ENCODE measurements at places on chromosomes 2 and 18.

- no peak for DNase-seq
Observed at GRCh38 chr2:119704670-119705120, 25.7 kb downstream of the TMEM177 start.

- no peak for DNase-seq
Observed at GRCh38 chr2:74009577-74009976, 24.9 kb downstream of the TET3 start.

- DNase-seq = no peak
Observed at GRCh38 chr2:20634507-20635112, 16.3 kb downstream of the HS1BP3 start.

- DNase-seq = no peak
Observed at GRCh38 chr18:36757081-36757480, 71.7 kb downstream of the TPGS2 start.

- no peak for DNase-seq
Observed at GRCh38 chr2:159653962-159654361, 37.6 kb upstream of the BAZ2B start.

GRCh38 chr2:236284208-236284607 is 20.0 kb upstream of the ASB18 start:
- DNase-seq = no peak

DNA sequence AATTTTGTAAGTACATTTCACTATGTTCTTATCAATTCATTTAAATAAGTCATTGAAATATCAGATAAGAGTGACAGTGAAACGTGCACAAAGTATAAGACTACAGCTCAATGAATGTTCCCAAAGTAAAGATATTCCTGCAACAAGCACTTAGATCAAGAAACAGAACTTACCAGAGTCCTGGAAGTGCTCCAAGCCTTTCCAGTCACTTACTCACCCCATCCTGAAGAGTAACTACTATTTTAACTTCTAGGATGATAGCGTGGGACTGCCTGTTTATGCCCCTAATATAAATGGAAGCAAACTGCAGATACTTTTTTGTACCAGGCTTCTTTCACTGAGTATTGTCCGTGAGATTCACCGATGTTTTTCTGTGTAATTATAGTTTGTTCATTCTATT is 768.9 kb downstream of the SLC4A3 start:
- DNase-seq = no peak

GRCh38 chr2:222213049-222213448 is 85.7 kb downstream of the PAX3 start:
- no peak for DNase-seq

GRCh38 chr2:32965523-32966171 is 18.9 kb downstream of the LTBP1 start:
- DNase-seq = no peak

- DNase-seq = peak; percentile 82
Observed at GRCh38 chr18:22683196-22683676, 249.9 kb upstream of the RBBP8 start.

DNA sequence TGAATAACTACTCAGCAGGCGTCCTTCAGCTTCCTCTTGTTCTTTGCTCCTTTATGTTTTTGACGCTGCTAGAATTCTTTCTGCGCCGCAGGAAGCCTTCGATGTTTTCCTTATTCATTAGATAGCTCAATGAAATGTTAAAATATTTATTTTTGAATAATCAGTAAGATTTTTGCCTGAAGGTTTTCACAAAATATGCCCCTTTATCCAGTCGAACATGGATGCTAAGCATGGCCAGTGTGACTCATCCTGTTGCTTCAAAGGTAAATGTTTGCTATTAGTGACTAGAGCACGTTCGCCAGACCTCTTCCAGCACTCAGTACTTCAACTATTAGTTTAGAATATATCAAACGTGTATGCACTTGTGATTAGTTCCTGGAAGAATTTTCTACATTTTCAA is 7.6 kb upstream of the MEIS1 start:
- DNase-seq = no peak

- no peak for DNase-seq
Observed at GRCh38 chr2:138023298-138023697, 59.0 kb downstream of the HNMT start.

- DNase-seq = no peak
Observed at GRCh38 chr2:200185628-200186000, 120.9 kb upstream of the SPATS2L start.

- DNase-seq = no peak
Observed at GRCh38 chr2:152005607-152006006, 93.2 kb downstream of the CACNB4 start.

GRCh38 chr2:83565626-83566025 is 893.5 kb downstream of the SUCLG1 start:
- no peak for DNase-seq

- no peak for DNase-seq
Observed at GRCh38 chr18:66900837-66901236, 296.9 kb upstream of the CDH19 start.

DNA sequence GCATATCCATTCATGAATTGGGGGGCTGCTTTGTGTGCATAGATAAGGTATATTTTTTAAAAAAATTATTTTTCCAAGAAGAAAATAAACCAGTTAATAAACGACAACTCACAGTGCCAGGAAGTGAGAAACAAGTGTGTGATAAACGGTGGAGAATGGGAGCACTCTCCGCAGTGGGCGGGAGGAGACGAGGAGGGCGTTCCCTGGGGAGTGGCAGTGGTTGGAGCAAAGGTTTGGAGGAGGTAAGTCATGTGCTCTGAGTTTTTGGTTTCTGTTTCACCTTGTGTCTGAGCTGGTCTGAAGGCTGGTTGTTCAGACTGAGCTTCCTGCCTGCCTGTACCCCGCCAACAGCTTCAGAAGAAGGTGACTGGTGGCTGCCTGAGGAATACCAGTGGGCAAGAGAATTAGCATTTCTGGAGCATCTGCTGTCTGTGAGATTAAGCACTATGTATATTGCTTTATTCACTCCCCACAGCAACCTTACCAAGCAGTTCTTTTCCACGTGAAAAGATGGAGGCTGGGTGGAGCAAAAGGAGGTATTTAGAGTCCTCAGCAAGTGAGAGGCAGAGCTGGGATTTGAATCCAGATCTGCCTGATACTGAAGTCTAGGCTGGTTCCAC is 27.0 kb upstream of the CASP8 start:
- DNase-seq = peak; percentile 56

GRCh38 chr2:77518311-77518710 is 3.9 kb downstream of the LRRTM4 start:
- DNase-seq = no peak

DNA sequence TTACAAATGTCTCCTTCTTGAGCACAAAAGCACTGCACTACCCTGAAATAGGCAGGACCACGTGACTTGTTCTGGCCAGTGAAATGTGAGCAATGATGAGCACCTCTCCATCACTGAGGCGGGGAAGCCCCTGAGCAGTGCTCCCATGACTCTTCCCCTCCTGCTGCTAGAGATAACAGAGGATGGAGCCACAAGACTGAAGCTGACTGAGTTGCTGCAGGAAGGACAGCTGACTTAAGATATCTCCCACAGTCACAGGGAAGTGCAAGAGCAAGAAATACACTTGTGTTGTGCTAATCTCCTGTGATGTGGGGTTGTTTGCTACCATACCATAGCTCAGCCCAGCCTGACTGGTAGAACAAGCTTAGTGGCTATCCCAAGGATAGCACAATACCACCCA is 38.7 kb downstream of the STK39 start:
- DNase-seq = no peak

DNA sequence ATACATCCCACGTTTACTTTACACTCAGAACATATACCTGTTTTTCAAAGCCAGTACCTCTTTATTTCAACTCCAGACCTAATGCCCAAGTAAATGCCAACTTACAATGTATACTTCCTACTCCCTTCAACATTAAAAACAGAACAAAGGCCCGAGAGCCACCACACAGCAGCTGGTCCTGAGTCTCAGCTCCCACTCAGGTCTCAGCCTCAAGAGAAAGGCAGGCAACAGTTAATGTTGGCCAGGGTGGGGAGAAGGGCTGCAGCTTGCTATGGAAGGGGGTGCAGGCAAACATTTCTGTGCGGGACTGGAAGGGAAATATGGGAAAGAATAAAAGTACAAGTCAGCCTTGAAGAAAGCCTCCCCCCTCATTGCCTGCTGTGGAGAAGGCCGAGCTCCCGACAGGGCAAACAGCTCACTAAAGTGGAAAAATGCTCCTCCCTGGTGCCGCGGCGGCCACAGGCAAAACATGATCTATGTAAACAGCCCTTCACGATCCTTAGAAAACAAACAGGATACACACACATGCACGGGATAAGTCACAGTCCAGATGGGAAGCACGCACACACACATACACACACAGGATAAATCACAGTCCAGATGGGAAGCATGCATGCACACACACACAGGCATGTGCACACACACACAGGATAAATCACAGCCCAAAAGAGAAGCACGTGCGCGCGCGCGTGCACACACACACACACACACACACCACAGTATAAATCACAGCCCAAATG is 67.4 kb downstream of the ADNP2 start:
- peak; percentile 42 for DNase-seq

DNA sequence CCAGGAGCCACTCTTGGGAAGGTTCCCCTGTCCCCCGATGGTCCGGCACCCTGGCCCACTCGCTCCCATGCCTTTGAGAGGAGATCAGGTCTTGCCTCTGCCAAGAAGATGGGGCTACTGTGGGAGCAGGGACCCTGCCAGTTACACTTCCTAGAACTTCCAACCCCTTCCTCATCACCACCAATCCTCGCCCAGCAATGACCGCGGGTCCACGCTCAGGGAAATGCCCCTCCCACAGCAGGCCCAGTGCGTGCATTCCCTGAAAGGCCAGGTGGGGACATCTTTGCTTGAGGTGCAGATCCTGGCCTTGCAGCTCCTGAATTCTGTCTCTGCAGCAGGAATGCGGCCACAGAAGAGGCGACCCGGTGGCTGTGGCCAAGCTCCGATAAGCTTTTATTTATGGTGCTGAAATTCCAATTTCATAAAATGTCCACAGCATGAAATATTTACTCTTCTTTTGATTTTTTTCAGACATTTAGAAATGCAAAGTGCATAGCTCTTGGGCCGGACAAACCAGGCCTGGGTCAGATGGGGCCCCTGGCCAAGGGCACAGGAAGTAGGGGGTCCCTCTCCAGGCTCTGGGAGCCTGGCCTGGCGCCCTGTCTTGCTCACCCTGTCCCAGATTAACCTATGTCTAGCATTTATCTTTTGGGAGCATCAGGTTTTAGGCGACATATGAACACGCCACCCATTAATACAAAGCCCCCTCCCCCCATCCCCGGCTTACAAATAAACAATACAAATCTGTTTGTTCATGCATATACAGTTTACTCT is 29.8 kb downstream of the PXDN start:
- DNase-seq = no peak

Measured in femur (tissue), 1 donor.